HepG2 (cell line): ENCODE measurements at places on chromosomes 1 and 21.
A peak's percentile ranks its signal among the peaks of the same experiment; 100 is the strongest.

DNA sequence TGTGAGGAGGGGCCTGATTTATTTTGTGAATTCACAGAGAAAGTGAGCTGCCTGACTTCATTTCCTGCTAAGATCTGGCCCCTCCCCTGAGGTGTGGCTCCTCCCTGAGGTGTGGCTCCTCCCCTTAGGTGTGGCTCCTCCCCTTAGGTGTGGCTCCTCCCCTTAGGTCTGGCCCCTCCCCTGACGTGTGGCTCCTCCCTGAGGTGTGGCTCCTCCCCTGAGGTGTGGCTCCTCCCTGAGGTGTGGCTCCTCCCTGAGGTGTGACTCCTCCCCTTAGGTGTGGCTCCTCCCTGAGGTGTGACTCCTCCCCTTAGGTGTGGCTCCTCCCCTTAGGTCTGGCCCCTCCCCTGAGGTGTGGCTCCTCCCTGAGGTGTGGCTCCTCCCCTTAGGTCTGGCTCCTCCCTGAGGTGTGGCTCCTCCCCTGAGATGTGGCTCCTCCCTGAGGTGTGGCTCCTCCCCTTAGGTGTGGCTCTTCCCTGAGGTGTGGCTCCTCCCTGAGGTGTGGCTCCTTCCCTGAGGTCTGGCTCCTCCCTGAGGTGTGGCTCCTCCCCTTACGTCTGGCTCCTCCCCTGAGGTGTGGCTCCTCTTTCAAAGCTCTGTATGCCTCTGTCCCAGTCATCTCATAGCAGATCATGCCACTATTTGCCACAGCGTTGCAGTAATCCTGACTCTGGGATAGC lies 26.9 kb upstream of the LRRC3 start:
- DNase-seq, result peak; percentile 26

DNA sequence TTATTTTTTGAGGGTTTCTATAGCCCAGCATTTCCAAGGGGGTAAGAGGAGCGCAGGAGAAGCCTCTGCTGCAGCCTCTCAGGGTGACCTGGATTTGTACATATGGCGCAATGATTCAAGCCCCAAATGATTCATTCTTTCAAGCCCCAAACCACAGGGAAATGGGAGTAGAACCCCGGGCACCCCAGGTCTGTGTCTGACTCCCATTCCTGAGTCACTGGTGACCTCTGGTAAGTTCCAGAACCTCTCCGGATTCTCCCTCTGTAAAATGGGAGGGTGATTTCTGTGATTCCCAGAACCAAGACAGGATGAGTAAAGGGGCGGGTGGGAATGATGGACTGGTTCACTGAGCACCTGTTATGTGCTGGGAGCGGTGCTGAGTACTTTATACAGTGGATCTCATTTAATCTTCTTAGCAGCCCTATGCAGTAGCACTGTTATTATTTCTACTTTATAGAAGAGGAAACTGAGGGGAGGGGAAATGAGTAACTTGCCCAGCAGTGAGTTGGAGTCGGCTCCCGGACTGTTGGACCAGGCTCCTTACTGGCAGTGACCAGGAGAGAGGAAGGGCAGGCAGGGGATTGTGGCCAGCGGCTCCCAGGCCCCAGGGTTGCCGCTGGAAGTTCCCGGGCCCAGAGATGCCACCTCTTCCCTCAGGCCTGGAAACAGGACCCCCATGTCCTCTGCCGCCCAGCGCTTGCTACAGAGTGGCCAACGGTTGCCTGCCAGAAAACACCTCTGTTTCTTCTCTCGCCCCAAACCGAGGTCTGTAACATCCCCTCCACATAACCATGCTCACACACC lies 20.3 kb upstream of the SLC26A9 start:
- DNase-seq, result no peak

- peak; percentile 93 for DNase-seq
Observed at GRCh38 chr1:65419681-65420589, 533 bp upstream of the LEPR start.

- DNase-seq, result peak; percentile 30
Observed at GRCh38 chr1:22131875-22132486, 10.9 kb downstream of the WNT4 start.

DNA sequence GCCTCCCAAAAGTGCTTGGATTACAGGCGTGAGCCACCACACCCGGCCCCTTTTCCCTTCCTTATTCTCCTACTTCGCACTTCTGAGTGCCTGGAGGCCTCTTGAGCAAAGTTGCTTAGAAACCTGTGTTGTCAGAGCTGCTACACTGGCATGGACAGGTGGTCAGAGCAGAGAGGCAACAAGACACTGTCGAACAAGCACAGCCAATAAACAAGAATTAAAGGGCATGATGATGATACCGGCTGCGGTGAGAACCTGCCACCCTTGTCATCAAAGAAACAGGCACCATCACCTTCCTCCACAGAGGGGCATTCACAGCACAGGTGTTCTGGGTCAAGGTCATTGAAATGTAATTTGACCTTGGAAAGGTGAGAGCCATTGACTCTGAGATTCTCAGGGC lies 23.3 kb downstream of the STUM start:
- DNase-seq, result no peak

- DNase-seq, result no peak
Observed at GRCh38 chr1:193270996-193271395, 84.6 kb upstream of the B3GALT2 start.

DNA sequence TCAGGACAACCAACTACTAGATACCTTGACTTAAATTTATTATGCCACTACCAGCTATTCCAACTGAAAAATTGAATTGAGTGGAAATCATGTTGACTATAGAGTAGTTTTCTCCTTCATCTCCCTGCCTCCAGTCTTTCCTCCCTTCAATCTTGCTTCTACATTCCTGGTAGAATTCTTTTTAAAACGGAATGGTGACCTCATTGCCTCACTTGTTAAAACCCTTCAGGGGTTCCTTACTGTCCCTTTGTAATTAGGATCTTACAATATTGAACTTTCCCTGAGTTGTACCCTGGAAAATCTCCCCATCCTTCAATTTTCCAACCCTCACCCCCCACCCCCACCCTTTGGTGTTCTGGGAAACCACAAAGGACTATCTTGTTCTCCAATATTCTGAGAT lies 82.8 kb upstream of the ZNF326 start:
- no peak for DNase-seq

DNA sequence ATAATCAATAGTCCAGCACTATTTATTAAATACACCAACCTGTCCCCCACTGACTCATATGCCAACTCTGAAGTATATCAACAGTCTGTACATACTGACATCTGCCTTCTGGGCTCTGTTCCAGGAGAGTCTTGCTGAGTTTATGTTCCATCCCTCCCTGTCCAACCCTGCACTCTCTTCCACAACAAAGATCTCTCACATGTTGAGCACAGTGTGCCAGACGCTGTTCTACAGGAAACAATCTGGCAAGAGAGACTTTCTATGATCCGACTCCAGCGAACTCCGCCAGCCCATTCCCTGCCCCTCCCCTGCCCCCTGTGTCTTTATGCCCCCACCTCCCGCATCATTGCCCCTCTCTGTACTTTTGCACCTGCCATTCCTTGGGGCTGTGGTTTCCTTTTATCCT lies 3.4 kb downstream of the LACTBL1 start:
- DNase-seq, result no peak

DNA sequence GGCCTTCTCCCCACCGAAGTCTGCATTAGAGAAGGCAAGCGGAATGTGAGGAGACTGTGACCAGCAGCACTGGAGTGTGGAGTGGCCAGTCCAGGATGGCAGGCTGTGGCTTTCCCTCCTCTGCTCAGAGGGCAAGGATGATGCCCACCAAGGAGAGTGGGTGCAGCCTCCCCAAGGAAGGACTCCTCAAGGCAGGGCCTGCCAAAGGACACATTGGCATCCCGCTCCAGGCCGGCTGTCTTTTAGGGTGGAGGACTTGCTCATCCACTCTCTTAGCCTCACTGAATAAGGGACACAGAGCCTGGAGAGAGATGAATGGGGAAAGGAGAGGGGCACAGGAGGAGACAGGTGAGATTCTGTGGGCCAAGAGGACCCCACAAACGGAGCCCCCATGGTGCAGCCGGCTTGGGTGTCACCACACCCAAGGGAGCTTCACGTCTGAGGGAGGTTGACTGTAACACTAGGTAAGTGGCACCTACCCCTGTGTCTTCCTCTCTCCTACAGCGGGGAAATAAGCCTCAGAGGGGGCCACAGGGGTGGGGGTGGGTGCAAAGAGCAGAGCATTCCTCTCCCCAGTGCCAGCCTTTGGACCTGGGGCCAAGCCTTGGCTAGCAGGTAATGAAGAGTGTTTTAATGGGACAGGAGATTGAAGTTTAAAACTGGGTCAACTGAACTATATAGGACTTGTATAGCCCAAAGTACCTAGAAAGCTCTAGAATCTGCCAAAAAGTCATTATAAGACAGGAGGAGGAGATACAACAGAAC lies 4.2 kb upstream of the NES start:
- no peak for DNase-seq

GRCh38 chr1:8943498-8944405 lies 1.9 kb upstream of the CA6 start:
- DNase-seq, result no peak

DNA sequence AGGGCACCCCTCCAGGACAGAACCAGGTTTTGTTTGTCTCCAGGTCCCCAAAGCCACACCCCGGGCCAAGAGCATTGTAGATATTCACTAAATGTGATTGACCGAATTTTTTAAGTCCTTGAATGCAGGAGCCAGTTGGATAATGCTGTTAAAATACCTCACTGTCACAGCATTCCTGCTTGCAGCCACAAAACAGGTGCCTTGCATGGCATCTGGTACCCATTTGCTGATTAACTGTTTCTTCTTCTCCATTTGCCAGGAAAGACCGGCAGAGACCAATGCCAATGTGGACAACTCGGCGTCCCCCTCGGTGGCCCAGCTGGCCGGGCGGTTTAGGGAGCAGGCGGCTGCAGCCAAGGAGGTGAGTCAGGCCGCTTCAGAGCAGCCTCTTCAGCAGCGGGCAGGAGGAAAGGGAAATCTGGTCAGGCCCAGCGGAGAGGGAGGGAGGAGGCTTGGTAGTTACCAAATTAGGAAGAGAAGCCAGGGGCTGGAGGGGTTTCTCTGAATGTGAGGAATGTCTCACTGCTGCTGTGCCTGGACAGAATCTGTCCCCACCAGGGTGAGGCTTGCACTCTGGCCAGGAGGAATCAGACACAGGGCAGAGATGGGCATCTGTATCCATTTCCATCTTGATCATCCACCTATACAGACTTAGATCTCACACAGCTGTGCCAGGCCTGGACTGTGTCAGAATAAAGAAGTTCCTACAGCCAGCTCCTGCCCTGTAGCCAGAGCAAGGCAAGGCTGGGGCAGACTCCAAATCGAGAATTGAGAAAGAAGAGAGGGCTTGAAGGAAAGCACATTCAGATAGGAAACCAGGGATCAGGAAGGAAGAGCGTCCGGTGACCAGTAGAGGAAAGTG lies 37.9 kb upstream of the MPZL1 start:
- no peak for DNase-seq

DNA sequence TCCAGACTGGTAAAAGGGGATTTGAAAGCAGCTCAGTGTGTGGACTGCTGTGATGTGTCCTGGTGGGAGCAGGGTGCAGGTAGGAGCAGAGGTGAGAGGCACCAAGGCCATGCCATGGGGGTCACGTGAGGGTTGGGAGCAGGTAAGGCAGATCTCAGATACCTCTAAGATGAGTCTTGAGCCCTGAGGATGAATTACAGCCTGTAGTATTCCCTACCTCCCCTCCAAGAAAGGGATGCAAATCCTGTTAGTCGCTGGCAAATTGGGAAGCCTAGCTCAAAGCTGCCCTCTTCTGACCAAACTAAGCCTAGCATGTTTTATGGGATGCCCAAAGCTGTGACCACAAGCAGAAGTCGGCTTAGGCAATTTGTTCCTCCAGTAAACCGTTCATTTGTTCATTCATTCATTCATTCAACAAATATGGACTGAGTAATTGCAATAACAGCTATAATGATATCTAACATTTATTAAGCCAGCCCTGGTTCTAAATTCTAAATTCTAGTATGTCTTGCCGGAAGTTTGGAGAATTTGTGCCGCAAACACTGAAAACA lies 3.9 kb upstream of the NUAK2 start:
- peak; percentile 52 for DNase-seq
